ENCODE measurements at places on chromosomes 6 and 20.

GRCh38 chr6:35780719-35781118 is at the start of gene CLPSL1:
TSS of gene CLPSL1 (plus strand) at chr6:35781019. CDS start at chr6:35781111, 92 bp downstream.
- DNase-seq = no peak

DNA sequence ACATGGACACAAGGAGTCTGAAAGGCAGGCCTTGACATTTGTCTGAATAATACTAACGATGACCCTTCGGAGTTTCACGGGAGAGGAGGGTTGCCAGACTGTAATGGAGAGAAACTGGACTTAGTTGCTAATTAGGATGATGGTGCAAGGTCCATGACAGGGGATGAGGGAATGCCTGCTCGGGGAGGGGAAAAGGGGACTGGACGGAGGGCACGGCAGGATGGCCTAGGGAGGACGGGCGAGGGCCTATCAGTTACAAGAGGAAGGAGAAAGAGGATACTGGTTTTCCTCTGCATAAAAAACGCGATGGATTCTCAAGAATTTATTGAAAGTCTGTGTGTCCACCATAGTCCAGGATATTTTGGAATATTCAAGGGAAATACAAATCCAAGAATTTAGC is 42.7 kb downstream of the IRAK1BP1 start:
- DNase-seq = no peak

GRCh38 chr20:44938637-44939036 is 21.6 kb downstream of the TOMM34 start:
- no peak for DNase-seq

DNA sequence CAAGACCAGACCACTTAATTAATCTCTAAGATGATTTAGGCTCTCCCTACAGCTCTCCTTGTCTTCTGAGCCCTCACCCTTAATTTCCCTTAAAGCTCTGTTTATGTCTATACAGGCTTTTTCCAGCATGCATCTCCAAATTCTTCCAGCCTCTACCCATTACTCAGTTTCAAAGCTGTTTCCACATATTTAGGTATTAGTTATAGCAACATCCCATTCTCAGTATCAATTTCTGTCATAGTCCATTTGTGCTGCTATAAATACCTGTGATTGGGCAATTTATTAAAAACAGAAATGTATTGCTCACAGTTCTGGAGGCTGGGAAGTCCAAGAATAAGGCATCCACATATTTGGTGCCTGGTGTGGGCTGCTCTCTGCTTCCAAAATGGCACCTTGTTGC is 2.3 kb upstream of the SERPINB1 start:
- no peak for DNase-seq

- DNase-seq = no peak
These were observed 227.2 kb upstream of the SULF2 start for GRCh38 chr20:48012401-48012974.
